ENCODE measurements at places on chromosomes 12 and 14.

- no peak for DNase-seq
Observed at GRCh38 chr14:49492151-49492550, 94.0 kb downstream of the RPS29 start.

DNA sequence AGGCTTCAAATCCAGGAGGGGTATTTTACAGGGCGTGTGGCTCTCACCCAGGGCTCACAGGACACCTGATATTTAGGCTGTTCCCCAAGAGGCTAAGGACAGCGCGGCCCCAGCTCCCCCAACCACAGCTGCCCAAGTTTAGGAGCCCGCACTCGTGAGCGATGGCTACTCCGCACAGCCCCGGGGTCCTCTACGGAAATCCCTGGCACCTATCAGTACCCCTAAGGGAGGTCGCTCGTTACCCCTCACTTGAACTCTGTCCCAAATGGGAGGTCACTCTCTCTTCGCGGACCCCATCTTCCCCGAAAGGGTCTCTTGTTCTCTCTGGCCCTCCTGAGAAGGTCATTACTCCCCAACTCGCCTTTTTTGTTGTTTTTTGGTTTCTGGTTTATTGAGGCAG lies 708 bp upstream of the P2RX4 start:
- DNase-seq = no peak

GRCh38 chr14:77598366-77599070 lies 17.9 kb downstream of the SPTLC2 start:
- DNase-seq = no peak

GRCh38 chr12:25993901-25994651 lies 35.6 kb downstream of the RASSF8 start:
- no peak for DNase-seq

DNA sequence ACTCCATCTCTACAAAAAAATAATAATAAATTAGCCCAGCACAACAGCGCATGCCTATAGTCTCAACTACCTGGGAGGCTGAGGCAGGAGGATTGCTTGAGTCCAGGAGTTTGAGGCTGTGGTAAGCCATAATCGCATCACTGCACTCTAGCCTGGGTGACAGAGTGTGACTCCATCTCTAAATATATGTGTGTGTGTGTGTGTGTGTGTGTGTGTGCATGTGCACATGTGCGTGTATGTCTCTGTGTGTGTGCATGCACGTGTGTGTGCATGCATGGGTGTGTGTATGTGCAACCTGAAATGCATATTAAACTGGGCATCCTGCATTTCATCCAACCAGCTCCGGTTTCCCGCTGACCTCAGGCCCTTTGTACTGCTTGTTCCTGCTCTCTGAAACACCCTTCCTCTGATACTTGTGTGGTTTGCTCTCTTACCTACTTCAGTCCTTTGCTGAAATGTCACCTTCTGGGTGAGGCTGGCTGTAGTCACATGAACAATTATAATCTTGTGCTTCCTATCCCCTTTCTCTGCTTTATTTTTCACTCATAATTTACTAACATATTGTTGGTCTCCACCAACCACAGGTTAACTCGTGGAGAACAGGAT lies 46.9 kb downstream of the PHLDA1 start:
- no peak for DNase-seq
